Left colon (tissue), 2 donors: ENCODE measurements at places on chromosomes 3 and 15. TPM values are rescaled to one million over a fixed set of nuclear protein-coding genes. Genes with fewer than 3 reads are reported as not detected.

- no peak for DNase-seq
Measured at GRCh38 chr15:57442335-57442734, 66.0 kb downstream of the CGNL1 start.

DNA sequence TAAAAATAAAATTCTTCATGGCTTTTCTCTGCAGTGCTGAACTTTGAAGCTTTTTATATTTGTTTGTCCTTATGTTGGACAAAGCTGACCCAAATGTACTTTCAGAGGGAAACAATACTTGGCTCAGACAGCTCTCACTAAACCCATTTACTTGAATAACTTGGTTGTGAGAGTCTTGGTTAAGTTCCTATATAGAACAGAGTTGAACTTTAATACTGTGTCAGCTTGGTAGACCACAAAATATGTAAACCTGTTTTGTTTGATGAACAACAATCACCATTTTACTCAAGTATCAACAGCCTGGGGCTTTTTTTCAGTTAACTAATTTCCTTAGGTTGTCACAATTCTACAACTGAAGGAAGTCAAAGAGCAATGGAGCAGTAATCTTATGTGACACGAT is 211.9 kb downstream of the CADM2 start:
- DNase-seq = no peak

- no peak for DNase-seq
Measured at GRCh38 chr15:67331676-67332075, 77.1 kb downstream of the IQCH start.

GRCh38 chr3:114847564-114847963 is 299.5 kb downstream of the ZBTB20 start:
- DNase-seq = no peak

DNA sequence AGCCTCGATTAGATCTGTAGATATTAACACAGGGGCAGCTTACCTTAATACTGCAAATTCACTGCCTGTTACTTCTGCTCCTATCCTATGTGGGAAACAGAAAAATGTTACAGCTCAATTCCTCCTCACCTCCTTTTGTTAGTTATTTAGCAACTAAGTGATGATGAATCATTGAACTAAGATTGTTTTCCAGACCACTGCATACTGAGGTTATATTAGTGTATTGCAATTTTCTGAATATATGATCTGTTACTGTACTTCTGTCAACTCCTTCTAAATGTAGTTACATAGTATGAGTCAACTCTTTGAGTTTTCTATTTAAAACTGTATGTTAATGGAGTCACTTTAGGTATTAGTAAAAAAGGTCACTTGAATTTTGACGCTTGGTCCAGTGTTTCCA is 331.5 kb upstream of the SLCO3A1 start:
- DNase-seq = no peak

DNA sequence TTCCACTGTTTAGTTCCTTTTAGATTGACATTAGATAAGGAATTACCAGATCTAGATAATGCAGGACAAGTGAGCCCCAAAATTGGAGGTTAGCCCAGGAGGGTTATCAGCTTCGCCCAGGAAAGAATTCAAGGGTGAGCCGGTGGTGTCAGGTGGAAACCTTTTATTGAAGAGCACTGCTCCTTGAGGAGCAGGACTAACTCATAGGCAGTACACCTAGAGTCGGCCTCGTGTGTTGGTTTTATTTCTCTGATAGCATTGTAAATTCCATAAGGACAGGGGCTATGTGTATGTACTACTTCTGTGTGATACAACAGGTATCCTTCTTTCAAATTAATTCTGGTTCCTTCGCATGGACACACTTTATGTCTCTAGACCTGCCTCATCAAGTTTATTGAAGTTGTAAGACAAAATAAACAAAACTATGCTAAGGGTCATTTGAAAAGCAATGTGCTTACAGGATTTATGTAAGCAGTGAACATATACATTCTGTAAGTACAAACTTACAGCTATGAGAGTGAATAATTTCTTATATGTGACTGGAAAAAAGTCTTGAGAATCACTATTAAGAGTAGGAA is 57.2 kb downstream of the SNX4 start:
- no peak for DNase-seq

DNA sequence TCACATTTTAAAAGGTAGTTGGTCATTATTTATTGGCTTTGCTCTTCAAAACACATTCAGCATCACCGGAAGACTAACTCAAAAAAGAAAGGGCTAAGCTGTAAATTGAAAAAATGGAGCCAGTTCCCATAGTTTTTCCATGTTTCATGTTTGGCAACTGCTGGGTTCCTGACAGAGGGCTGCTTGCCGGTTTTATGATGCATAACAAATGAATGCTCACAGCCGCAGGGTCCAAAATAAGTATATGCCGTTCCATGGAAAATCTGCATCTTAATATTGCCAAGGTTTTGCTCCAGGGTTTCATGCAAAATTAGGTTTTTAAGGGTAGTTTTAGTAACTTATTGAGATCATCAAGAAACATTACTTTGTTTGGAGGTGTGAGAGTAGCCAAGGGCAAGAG is 15.8 kb downstream of the SLC12A1 start:
- DNase-seq = no peak

GRCh38 chr15:59042041-59042440 is 54.6 kb downstream of the RNF111 start:
- no peak for DNase-seq

DNA sequence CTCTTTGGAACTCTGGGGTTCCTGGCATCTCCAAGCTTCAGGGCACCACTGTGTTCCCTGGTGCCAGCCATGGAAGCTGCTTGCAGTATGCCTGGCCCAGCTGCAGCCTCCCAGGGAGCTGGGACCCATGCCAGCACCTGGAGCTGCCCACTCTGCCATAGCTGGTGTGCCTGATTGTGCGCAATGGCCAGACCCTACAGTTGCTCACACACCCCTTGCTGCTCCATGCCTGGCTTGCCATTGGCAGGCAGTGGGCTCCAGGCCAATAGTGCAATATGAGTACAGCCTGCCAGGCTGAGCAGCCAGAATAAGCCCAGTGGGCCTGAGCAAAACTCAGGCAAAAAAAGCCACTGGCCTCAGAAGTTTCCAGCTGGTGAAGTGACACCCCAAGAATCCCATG is 43.8 kb upstream of the LRRFIP2 start:
- DNase-seq = no peak

- no peak for DNase-seq
Measured at GRCh38 chr3:38985581-38985980, 66.2 kb downstream of the SCN11A start.

GRCh38 chr3:110806924-110807323 is 264.7 kb upstream of the NECTIN3 start:
- no peak for DNase-seq

DNA sequence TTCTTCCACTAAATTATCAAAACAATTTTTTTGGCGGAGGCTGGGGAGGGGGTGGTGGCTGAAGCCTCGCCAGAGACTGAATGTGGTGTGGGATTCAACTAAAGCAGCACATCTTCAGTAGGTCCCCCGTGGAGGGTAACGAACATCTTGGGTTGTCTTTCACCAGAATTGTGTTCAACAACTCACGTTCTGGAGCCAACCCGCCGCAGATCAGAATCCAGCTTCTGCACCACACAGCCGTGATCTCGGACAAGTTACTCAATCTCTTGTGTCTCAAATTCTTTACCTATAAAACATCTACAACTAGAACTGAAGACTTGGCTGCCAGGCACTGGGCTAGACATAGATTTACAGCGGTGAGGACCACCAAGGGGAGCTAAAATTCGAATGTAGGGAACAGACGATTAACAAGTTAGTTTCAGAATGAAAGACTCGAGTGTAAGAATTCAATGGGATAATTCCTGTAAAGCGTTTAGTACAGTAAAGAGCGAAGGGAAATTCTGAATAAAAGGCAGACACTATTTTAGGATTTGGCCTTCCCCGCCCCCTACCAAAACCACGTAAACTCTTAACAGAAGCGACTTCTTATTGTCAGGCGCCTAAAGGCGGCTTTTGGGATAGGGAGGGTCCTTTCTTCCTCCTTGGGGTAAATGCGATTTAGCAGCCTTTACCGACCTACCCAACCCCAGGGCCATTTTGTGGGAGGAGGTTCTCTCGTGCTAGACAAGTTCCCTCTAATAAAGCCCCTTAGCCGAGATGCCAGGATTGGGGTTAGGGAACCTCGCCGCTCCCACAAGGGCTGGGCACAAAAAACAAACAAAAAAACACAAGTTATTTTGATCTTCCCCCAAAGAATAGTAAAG is 697 bp upstream of the RAB5A start:
- DNase-seq = peak; percentile 47

DNA sequence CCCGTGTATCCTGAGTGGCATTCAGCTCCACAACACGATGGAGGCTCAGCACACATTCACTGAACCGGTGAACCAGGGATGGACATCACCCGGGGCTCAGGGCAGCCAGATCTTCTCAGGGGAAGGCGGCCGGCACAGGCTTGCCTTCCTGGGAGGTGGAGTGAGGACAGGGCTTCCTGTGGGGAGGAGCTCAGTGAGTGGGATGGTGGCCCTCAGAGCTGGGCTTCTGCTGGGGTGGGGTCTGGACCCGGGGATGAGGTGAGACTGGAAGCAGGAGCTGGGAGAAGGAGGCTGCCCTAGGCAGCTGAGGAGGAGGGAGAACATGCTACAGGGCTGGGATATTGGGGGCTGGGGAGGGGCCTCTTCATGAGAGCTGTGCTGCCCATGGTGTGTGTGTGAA is 58.5 kb upstream of the PRR23E start:
- no peak for DNase-seq

DNA sequence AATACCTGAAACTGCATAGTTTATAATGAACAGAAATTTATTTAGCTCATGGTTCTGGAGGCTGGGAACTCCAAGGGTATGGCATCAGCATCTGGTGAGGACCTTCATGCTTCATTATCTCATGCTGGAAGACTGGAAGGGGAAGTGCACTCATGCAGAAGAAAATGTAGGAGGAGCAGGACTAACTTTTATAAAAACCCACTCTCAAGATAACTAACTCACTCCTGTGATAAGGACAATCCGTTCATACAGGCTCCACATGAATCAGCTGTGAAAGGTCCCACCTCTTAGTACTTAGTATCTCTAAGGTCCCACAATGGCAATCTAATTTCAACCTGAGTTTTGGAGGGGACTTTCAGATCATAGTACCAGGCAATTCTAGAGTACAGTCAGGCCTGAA is 33.6 kb upstream of the APH1B start:
- no peak for DNase-seq

DNA sequence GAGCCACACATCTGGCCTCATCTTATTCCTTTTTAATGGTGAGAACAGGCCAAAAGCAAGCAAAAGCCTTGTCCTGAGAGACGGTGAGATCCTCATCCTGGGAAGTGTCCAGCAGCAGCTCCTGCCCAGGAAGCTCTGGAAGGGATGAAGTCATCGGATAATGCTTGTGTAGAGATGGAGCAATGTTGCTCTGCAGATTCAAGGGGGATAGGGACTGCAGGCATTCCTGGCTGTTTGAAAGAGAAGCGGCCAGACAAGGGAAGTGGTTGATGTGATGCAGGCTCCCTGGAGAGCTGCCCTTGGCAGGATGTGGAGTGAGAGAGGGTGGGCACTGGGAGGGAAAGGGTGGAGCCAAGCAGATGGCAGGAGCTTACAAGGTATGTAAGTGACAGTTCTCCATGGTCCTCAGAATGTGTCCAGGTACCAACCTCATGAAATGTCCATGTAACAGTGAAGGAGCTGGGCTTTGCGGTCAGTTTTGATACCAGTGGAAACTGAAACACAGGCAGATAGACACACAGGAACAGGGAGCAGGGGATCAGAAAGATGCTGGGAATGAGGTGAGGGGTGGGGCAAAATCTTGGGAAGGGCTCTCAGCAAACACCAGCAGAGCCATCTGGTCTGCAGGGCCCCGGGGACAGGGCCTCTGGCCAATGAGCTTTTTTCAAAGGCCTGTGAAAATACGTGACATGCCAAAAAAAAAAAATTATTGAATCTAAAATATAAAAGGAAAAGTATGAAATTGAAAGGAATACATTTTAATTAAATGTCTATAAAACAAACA is 32.2 kb upstream of the LACTB start:
- DNase-seq = peak; percentile 36

GRCh38 chr3:66473181-66473580 is 27.6 kb downstream of the LRIG1 start:
- DNase-seq = no peak

DNA sequence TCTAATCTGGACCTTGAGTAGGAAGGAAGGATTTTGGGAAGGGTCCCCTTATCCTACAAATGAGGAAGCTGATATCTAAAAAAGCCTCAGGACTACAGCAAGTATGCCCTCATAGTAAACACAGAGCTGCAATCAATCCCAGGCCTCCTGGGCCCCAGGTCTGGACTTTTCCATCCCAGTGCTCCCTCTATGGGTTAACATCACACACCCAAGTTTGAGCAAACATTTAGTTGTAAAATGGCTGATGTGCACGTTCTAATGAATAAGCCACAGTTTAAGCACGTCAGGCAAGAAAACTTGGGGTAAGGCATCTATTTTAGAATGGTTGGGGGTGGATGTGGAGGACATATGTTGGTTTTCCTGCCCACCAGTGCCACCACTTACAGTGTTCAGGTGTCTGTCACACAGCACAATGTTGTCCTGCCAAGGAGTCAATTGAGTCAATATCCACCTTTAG is 44.3 kb upstream of the UBE2E1 start:
- peak; percentile 40 for DNase-seq

GRCh38 chr3:88775026-88775690 is 332.3 kb upstream of the EPHA3 start:
- no peak for DNase-seq

DNA sequence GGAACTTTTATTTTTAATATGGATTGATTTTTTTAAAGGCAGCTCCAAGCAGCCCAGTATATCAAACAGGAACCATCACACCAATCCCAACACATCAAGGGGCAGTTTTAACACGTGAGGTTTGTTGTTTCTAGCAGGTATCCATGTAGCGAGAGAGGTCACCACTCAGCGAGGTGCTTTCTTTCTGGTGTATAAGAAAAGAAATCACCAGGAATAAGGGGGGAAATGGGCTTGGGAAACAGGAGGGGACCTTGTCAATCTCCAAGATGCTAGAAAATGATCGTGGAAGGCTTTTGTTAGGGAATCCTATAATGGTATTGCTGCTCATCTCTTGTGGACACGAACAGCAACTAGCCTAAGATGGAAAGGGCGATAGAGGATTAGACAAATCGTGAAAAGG is 402.9 kb upstream of the ATP11B start:
- no peak for DNase-seq

- no peak for DNase-seq
Measured at GRCh38 chr3:12903000-12903800, 61.8 kb upstream of the RPL32 start.

- DNase-seq = no peak
Measured at GRCh38 chr3:124927574-124928045, 6.9 kb downstream of the MUC13 start.

GRCh38 chr15:98776607-98777281 is 128.4 kb downstream of the IGF1R start:
- DNase-seq = no peak

- DNase-seq = peak; percentile 52
Measured at GRCh38 chr3:152574461-152575079, 260.4 kb upstream of the P2RY1 start.

GRCh38 chr3:159257954-159258353 is 456.1 kb downstream of the MFSD1 start:
- DNase-seq = no peak

Gene ZNF621
- 14.3 TPM for total RNA-seq

Gene PSTPIP1
- 1.6 TPM for total RNA-seq

Gene TRPM1
- not detected for total RNA-seq

Gene GRAMD1C
- 8.2 TPM for total RNA-seq

Gene UQCC5
- total RNA-seq = 11.7 TPM

Gene GOLGA6L4
- total RNA-seq = 1.6 TPM

Gene RPL22L1
- 29.3 TPM for total RNA-seq

Gene CAND2
- 0.64 TPM for total RNA-seq
